IPS DF 6.9 (cell line): ENCODE measurements at places on chromosomes 4 and X.

- DNase-seq = no peak
Measured at GRCh38 chr4:86058621-86059020, 301.2 kb downstream of the MAPK10 start.

GRCh38 chr4:105430811-105431210 lies 43.1 kb downstream of the PPA2 start:
- no peak for DNase-seq

- DNase-seq = no peak
Measured at GRCh38 chrX:99033226-99033901, 1376.7 kb downstream of the PCDH19 start.

DNA sequence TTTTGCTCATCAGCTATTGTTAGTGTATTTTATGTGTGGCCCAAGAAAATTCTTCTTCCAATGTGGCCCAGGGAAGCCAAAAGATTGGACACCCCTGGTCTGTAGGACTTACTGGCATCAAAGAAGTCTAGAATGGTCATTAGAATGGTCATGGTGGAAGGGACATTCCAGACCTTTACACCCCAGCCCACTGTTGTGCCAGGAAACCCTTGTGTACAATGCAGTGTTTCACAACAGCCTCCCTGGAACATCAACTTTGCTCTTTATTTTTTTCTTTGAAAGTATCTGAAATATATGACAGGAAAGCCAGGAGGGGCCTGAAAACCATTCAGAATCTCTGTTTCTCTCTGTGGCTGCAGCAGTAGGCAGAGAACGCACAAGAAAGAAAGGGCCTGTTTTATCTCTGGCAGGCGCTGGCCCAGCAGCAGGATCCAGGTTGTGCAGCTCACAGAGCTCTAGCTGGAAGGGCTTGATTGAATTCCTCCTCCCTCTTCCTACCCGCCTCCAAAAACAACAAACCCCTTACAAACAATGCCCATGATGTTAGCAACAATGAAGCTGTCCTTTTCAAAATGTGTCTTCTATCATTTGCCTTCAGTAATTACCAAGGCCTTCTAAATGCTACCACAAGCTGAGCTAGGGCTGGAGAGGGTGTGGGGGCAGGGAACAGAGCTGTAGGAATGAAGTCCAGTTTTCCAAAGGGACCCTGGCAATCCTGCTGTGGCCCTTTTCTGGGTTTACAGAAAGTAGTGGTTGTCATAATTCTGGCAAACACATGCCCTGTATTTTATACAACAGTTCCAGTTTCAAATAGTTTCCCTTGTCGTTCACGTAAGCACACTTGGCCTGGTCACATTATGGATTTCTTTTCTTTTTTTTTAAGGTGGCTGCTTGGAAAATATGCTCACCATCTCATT lies 32.3 kb upstream of the TFDP3 start:
- DNase-seq = no peak

DNA sequence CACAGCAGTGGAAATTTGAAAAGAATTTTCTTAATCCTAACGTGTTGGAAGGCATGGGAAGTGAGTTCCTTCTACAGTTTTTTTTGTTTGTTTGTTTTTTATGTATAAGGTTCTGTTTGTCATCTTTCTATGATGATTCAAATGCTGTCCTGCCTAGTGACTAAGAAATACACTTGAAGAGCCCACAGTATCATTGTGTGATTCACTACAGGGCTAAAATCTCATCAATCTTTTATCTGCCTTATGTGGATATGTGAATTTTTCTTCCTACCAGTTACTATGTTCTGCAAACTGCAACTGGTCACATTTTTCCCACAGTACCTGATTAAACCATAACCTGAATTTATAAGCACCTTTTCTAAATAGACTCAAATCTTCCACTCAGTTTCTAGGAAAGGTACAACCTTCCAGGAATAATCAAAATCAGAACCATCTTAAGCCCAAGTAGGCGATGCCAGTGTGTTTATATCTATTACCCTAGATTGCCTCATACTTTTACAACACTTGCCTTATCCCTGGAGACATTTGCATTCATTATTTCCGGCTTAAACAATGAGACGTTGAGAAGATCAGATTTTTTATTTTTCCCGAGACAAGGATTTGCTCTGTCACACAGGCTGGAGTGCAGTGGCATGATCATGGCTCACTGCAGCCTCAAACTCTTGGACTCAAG lies 214.6 kb upstream of the GALNT7 start:
- no peak for DNase-seq

GRCh38 chr4:163161536-163162205 lies 5.0 kb downstream of the NAF1 start:
- DNase-seq = no peak

DNA sequence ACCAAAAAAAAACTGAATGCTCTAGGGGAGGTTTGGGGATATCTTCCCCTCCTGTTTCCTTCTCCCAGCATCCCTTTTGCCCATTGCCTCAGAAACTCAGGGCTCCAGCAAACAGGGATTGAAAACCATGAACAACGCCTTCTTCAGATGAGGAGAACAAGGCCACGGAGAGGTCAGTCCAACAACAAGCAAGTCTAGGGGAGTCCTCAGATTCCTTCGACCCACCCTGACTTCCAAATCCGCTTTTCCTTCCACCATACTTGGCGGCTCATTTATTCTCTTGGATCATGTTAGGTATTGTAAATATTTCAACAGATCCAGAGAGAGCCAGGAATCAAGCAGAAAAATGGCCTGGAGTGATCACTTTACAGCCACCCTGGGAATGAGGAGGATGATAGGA lies 21.9 kb downstream of the REELD1 start:
- no peak for DNase-seq

DNA sequence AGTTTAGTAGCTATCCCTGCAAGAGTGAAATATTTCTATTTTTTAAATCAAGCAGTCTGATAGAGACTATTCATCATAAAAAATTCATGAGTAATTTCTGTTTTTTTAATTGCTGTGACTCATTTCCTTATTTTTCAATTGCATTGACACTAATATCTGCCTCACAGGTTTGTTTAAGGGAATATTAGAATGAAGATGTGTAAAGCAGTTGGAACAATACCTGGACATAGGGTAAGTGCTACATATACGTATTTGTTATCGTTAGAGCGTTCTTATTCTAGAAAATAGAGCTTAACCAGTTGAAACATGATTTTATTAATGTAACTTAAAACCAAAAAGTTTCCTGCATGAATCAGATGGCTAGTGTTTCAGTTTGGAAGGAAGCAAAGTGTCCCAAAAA lies 2211.3 kb downstream of the PCDH7 start:
- DNase-seq = no peak
